ENCODE measurements at places on chromosomes 13 and 19.

DNA sequence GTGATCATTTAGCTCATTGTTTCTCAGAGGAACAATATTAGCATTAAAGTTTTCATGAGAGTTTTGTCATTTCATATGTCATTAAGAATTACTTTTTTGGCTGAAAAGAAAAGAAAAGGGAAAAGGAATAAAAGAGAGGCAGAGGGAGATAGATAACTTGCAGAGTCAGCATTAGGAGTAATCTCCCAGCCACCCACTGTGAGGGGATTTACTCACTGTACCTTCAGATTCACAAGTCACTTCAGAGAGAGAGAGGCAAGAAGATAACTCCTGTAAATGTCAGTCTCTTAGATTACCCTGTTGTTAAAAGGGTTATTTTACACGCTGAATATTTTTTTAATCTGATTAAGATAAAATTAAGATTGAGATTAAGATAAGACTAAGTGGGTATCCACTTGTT, 125.2 kb downstream of the POU4F1 start:
- H3K27me3 ChIP-seq, result no peaks in the 10 kb centered on the region
- H3K4me1 ChIP-seq, result no peaks in the 10 kb centered on the region
- no peak overlapping the region for H3K4me3 ChIP-seq
- DNase-seq, result no peak

GRCh38 chr13:95226932-95227695, 74.1 kb downstream of the ABCC4 start:
- no peak overlapping the region for H3K27ac ChIP-seq
- peaks cover 1% of the 10 kb centered on the region for H3K36me3 ChIP-seq
- H3K4me1 ChIP-seq, result no peaks in the 10 kb centered on the region
- no peak overlapping the region for H3K4me3 ChIP-seq

DNA sequence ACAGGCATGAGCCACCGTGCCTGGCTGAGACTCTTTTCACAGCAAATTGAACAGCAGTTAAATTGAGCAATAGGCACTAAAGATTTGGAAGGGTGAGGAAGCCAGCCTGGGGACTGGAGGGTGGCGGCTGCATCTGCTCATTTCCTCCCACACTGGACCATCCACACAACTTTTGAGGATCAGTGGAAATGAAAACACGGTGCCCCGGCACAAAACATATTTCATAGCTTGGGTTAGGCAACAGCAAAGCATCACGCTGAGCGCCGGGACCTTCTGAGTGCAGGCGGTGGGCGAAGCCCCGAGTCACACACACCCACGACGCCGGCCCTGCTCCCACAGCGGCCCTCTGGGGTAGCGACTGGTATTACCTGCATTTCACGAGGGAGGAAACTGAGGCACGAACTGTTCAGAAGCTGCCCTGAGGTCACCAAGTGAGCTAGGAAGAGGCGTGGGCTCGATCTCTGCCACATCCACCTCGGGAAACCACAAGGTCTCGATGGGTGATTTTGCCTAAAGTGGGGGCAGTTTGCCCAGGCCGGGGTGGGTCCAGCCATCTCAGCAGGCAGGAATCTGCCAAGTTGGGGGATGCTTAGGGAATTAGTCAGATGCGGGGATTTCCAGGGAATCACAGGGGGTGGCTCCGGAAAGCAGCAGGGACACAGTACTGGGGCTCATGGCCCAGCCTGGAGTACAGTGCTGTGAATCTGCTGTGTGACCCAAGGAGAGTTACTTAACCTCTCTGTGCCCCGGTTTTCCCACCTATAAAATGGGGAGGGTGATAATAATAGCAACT, 3.5 kb upstream of the SBNO2 start:
- DNase-seq, result no peak
- H3K4me1 ChIP-seq, result peaks cover 17% of the 10 kb centered on the region
- no peak overlapping the region for H3K4me3 ChIP-seq

DNA sequence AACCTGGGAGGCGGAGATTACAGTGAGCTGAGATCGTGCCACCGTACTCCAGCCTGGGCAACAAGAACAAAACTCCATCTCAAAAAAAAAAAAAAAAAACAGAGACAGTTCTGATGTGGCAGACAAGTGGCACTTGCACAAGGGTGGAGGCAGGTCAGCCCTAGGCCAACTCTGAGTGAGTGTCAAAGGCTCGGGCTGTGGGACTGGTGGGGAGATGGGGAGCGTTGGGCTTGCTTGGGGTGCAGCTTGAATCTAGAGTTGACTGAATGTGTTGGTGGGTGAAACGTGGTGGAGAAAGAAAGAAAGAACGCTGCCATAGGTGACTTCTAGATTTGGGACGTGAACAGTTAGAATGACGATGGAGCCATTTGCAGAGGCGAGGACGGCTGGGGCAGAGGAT, 121.3 kb upstream of the SPACA7 start:
- no peaks in the 10 kb centered on the region for H3K27me3 ChIP-seq
- DNase-seq, result no peak

GRCh38 chr19:51811344-51811743, 16.4 kb downstream of the FPR3 start:
- H3K36me3 ChIP-seq, result peaks cover 3% of the 10 kb centered on the region
- no peak for DNase-seq
- H3K27me3 ChIP-seq, result no peaks in the 10 kb centered on the region
- H3K27ac ChIP-seq, result no peak overlapping the region

- peak overlapping the region; percentile 27 for H3K4me3 ChIP-seq
- peaks cover 31% of the 10 kb centered on the region for H3K27me3 ChIP-seq
Measured at GRCh38 chr19:7505682-7506384, 10.1 kb upstream of the ZNF358 start.

- no peaks in the 10 kb centered on the region for H3K4me1 ChIP-seq
- DNase-seq, result no peak
- no peak within 1 kb of the TSS for H3K4me3 ChIP-seq
- H3K36me3 ChIP-seq, result no peaks in the 10 kb centered on the region
- peak within 1 kb of the TSS; percentile 93 for H3K27ac ChIP-seq
Measured at GRCh38 chr19:39296055-39296645, at the start of gene IFNL1. TSS of gene IFNL1 (plus strand) at chr19:39296407. CDS start at chr19:39296422, 15 bp downstream.

GRCh38 chr13:98201984-98202383, 24.9 kb upstream of the RNF113B start:
- peak; percentile 29 for DNase-seq
- peaks cover 47% of the 10 kb centered on the region for H3K4me1 ChIP-seq
- H3K4me3 ChIP-seq, result peak overlapping the region; percentile 64
- no peaks in the 10 kb centered on the region for H3K27me3 ChIP-seq
- peaks cover 32% of the 10 kb centered on the region for H3K36me3 ChIP-seq

- no peak for DNase-seq
- H3K4me3 ChIP-seq, result no peak overlapping the region
- H3K4me1 ChIP-seq, result peaks cover 28% of the 10 kb centered on the region
- H3K36me3 ChIP-seq, result no peaks in the 10 kb centered on the region
- H3K27ac ChIP-seq, result no peak overlapping the region
Measured at GRCh38 chr13:32044446-32044845, 12.9 kb downstream of the FRY start.

DNA sequence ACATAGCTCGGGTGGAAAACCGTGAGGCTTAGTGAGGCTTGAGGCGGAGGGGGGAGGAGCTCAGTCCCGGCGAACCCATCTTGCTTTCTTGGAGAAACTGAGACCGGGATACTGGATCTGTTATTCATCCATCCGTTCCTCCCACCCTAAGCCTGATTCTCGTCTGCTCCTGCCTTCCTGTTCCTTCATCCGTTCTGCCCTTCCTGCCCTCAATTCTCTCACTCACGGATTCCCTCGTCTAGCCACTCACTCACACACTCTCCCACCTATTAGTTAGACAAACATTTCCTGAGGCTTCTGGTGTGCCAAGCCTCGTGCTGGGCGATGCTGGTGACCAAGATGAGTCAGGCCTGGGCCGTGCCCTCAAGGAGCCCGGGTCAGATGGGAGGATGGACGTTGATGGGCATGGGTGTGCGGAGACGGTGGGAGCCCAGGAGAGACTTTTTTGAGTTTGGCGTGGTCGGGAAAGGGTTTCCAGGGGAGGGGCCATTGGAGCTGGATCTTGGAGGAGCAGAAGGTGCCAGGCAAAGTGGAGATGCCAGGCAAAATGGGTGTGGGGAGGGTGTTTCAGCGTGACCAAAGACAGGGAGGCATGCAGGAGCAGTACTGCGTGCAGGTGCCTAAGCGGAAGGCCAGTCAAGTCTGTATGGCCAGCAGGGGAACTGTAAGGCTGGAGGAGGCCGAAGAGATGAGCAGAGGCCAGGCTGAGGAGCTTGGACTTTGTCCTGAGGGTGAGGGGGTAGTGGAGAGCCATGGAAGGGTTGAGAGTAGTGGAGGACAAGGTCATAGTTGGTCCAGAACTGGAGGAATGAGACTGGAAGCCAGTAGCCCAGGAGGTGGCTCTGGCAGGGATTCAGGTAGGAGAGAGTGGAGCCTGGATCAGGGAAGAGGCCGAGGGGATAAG, 7.4 kb upstream of the CNFN start:
- no peaks in the 10 kb centered on the region for H3K36me3 ChIP-seq
- peak overlapping the region; percentile 96 for H3K27ac ChIP-seq
- H3K27me3 ChIP-seq, result peaks cover 17% of the 10 kb centered on the region
- peak overlapping the region; percentile 95 for H3K4me3 ChIP-seq
- H3K4me1 ChIP-seq, result peaks cover 52% of the 10 kb centered on the region

DNA sequence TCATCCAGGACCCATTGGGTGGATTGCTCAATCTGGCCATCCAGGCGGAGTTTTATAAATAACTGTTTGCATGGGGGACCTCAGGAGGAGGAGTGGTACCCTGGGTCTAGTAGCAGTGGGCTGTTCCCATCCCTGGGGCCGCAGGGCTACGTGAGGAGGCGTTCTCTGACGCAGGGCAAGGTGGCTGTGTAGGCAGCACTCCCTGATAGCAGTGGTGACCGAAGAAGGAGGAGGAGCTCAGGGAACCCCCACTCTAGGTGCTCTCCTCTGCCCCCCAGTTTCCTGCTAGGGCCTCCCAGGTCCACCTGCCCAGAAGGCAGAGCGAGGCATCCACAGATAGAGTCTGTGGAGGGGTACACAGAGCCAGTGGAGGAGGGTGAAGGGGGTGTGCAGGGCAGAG, 64.1 kb downstream of the CCNE1 start:
- peaks cover 51% of the 10 kb centered on the region for H3K27me3 ChIP-seq
- no peaks in the 10 kb centered on the region for H3K36me3 ChIP-seq
- no peak for DNase-seq
- H3K4me1 ChIP-seq, result peaks cover 9% of the 10 kb centered on the region
- no peak overlapping the region for H3K4me3 ChIP-seq

DNA sequence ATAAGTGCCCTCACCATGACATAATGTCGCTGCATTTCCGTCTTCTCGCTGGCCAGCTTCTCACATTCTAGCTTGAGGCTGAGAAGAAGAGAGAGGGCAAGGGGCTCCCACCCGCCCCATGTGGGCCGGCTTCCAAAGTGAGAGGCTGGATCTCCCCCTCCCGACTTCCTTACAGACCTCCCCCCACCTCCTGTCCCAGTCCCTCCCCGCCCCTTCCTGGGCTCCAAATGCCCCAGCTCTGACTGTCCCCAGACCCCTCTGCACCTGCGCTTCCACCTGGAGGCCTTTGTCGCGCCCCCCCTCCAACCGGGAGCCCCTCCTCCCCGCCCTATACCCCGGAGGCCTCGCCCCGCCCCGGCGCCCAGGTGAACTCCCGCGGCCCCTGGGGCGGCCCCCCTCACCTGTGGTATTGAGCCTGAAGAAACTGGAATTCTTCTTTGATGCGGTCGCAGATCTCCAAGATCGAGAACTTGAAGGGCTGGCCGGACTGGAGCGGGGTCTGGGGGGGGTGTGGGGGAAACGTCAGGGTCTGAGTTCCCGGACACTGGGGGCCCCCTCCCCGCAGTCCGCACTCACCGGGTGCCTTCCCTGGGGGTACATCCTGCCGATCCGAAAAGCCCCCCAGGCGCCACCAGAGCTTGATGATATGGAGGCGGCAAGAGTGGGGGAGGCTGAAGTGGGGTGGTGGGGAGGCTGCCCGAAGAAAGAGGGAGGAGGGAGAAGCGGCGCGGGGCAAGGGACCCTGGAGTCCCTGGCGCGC, 595 bp downstream of the TLE2 start:
- DNase-seq, result no peak
- H3K4me3 ChIP-seq, result no peak overlapping the region
- H3K36me3 ChIP-seq, result no peaks in the 10 kb centered on the region
- H3K27me3 ChIP-seq, result peaks cover 96% of the 10 kb centered on the region
- H3K4me1 ChIP-seq, result peaks cover 3% of the 10 kb centered on the region

DNA sequence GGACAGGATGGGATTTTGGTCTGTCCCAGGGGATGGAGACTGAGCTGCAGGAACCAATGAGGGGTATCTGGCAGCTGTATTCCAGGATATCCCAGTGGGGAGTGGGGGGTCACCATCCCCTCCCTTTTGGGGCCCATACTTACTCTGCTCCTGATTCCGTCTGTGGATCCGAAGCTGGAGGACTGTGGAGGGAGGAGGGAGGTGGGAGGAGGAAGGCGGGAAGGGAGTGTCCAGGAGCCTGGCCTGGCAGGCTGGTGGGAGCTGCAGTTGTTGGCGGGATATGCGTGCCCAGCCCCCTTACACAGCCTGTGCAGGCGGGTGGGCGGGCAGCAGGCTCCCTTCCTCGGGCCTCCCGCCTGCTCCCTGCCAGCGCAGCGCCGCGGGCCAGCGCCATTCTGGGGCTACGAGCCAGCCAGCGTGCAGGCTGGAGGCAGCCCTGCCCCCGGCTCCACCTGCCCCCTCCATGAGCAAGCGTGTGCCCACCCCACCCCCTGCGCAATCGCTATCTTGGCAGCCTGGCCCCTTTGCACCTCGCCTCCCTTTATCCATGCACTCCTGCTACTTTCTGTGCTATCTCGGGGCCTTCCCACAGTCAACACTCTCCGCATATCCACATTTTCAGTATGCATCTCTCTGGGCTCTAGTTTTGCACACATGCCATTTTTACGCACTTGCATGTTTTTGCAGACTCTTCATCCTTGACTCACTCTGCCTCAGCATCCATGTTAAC, 2.8 kb downstream of the MAMSTR start:
- no peaks in the 10 kb centered on the region for H3K27me3 ChIP-seq
- peak overlapping the region; percentile 70 for H3K4me3 ChIP-seq
- H3K27ac ChIP-seq, result peak overlapping the region; percentile 70
- no peaks in the 10 kb centered on the region for H3K36me3 ChIP-seq
- DNase-seq, result no peak

- H3K27me3 ChIP-seq, result no peaks in the 10 kb centered on the region
- H3K36me3 ChIP-seq, result no peaks in the 10 kb centered on the region
- no peak overlapping the region for H3K27ac ChIP-seq
- H3K4me1 ChIP-seq, result no peaks in the 10 kb centered on the region
- DNase-seq, result no peak
Measured at GRCh38 chr13:72229067-72229466, 362.1 kb upstream of the DACH1 start.
